Stomach (tissue), 19 donors: ENCODE measurements at places on chromosomes 12 and 14. TPM values are rescaled to one million over a fixed set of nuclear protein-coding genes. Genes with fewer than 3 reads are reported as not detected.

- DNase-seq = no peak
Observed at GRCh38 chr12:113891167-113891692, 74.9 kb downstream of the RBM19 start.

GRCh38 chr14:52640137-52640536 is 55.2 kb downstream of the ERO1A start:
- DNase-seq = no peak

- DNase-seq = peak; percentile 58
Observed at GRCh38 chr14:75232597-75232996, 46.0 kb upstream of the FOS start.

DNA sequence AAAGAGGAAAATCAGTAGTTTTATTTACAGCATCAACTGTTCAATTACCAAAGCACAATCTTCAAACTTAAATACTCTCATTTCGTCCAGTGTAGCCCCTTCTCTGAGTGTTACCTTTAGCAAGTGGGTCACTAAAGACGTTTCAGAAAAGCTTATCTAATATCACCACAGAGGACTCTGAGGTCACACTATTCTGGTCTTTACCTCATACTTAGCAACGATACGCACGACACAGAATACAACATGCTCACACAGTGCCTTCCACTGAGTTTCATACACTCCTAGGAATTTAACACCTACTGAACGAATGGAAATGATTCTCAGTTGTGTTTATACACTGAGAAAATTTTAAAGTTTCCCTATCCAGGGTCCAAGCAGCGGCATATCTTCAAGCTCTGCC is 2.0 kb downstream of the SYT10 start:
- DNase-seq = peak; percentile 5

Gene ITGA5
- total RNA-seq = 88.8 TPM

DNA sequence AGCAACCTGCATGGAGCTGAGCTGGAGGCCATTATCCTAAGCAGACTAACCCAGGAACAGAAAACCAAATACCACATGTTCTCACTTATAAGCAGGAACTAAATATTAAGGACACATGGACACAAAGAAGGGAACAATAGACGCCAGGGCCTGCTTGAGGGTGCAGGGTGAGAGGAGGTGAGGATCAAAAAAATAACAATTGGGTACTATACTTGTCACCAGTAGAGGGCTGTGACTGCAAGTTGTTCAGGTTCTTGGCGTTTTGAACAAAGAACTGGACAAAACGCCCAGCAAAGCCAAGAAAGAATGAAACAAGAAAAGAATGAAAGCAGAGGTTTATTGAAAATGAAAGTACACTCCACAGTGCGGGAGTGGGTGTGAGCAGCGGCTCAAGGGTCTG is 208.5 kb upstream of the NEDD1 start:
- no peak for DNase-seq

- DNase-seq = no peak
Observed at GRCh38 chr12:21330682-21331253, 3.9 kb downstream of the SLCO1A2 start.

DNA sequence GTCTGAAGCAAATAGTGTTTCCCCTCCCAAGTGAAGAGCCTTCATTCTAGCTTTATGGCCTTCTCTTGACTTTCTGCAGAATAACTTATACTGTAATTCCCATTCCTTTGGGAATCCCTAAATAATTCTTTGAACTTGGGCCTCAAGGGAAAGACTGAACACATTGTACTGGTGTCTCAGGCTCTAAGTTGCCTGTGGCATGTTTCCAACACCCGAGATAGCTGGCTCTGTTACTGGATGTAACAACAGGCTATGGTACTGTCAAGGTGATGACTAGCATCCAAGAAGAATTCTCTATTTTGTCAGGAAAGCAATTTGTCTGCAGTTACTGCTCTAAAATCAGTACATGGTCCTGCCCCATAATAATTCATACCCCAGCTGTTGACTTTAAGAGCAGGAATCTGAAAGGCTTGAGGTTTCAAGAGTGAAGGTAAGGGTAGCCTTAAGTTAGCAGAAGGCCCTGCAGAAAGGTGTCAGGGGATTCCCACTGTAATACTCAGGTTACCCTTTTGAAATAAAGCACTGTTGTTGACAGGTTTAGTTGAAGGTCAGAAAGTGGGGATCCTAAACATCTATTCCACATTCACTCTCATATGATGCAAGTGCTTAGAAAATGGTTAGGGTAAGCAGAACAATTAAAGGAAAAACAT is 5.2 kb downstream of the GPX2 start:
- DNase-seq = no peak

- no peak for DNase-seq
Observed at GRCh38 chr12:63028951-63029350, 94.0 kb upstream of the PPM1H start.

GRCh38 chr12:88026196-88026595 is 3.0 kb downstream of the C12orf50 start:
- no peak for DNase-seq

Gene FOXN4
- not detected for total RNA-seq

DNA sequence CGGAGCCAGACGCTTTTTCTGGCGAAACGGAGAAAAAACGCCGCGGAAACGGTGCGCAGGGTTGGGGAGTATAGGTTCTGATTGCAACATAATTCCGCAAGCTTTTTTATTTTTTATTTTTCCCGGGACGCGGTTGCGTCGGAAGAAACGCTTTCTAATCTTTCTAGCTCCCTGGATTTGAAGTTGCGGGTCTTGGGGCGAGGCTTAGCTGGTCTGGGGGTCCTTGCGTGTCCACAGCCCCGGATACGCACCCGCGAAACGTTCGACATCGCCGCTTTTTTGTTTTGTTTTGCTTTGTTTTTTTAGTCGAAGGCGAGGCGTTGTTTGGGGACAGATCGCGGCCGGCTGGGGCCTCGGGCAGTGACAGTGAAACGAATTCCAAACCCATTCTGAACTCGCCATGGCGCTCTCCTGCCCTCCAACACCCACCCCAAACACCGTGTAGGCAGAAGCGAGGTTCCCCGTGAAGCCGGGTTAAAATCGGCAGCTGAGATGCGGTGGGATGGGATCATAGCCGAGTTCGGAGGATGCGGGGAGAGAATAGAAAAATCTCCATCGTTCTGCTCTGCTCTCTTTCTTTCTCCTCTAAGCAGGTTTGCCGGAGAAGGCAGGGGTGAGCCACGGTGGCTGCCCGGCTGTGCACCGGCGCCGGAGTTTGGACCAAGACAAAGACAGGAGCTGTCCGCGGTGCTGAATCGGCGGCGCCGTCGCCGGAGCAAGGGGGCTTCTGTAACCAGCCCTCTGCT is 8.1 kb upstream of the LHX5 start:
- no peak for DNase-seq

GRCh38 chr14:105074601-105075053 is 9.4 kb upstream of the GPR132 start:
- DNase-seq = peak; percentile 39

DNA sequence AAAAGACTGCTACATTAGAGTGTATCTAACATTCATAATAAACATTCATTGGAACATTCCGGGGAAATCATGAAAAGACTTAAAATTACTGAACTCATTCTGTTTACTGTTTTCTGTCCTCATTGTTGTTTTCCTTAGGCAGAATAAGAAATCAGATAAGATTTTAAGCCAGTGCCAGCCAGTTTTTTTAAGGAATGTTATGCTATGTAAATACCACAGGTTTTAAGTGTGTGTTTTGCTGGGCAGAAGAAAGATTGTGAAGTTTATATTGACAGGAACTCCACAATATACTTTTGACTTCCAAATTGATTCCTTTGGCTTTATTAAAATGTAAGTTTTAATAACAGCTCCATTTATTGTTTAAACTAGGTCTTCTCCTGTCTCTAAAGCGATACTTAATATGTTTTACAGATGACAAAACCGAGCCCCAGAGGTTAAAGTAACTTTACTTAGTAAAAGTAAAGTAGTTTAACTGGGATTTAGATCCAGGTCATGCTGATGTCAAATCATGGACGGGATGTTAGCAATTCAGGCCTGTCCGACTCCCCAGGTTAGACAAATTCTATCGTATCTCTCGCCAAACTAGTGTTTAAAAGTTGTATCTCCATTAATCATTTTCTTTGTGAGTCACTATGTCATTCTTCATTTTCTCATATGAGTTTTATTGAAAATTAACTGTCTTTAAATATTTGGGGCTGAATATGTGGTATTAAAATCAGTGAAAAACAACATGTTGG is 1.7 kb downstream of the LARP4 start:
- no peak for DNase-seq

DNA sequence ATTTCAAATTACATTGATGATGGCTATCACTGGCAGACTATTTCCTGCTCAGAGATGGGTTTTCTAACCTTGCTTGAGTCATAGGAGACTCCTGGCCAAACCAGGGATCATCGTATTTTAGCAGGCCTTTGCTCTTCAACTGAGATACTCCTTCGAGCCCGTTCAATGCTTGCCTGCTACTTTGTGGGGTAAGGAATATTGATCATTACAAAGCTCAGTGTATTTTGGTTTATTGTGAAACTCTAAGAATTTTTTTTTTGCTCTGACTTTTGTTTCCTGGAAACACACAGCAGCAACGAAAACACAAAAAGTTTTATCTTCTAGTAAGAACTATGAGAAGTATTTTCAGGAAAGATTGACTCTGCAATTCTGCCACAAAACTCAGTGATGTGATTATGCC is 4.1 kb downstream of the GPRC5D start:
- DNase-seq = no peak

- DNase-seq = no peak
Observed at GRCh38 chr14:77892890-77893484, 93.1 kb downstream of the ADCK1 start.

DNA sequence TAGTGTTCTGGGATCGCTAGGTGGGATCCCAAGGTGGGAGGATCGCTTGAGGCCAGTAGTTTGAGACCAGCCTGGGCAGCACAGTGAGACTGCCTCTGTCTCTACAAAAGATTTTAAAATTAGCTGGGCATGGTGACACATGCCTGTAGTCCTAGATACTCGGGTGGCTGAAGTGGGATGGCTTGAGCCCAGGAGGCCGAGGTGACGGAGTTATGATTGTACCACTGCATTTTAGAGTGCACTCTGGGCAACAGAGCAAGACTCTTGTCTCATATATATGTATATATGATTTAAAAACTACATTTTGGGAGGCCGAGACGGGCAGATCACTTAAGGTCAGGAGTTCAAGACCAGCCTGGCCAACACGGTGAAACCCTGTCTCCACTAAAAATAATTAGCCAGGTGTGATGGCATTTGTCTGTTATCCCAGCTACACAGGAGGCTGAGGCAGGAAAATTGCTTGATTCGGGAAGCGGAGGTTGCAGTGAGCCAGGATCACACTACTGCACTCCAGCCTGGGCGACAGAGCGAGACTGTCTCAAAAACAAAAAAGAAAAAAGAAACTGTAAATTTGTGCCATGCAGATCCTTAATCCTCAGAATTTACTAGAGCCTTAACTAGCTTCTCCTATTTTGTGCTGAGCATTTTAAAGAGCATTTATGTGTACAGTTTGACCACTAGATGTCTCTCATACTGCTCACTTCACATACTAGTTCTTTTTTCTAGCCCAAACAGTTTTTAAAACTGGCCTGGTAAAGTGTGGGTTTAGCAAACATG is 114.8 kb downstream of the MON2 start:
- no peak for DNase-seq

Gene PPP2R5E
- 32.9 TPM for total RNA-seq

- peak; percentile 29 for DNase-seq
Observed at GRCh38 chr12:47207829-47208248, 128.1 kb upstream of the AMIGO2 start.

Gene NYNRIN
- total RNA-seq = 8.1 TPM

- peak; percentile 78 for DNase-seq
Observed at GRCh38 chr14:96098309-96098998, 59.3 kb downstream of the C14orf132 start.

GRCh38 chr12:91052026-91052425 is 5.8 kb downstream of the KERA start:
- no peak for DNase-seq

GRCh38 chr12:68673788-68674187 is 13.0 kb upstream of the NUP107 start:
- no peak for DNase-seq

Gene ZFP36L1
- total RNA-seq = 655 TPM

DNA sequence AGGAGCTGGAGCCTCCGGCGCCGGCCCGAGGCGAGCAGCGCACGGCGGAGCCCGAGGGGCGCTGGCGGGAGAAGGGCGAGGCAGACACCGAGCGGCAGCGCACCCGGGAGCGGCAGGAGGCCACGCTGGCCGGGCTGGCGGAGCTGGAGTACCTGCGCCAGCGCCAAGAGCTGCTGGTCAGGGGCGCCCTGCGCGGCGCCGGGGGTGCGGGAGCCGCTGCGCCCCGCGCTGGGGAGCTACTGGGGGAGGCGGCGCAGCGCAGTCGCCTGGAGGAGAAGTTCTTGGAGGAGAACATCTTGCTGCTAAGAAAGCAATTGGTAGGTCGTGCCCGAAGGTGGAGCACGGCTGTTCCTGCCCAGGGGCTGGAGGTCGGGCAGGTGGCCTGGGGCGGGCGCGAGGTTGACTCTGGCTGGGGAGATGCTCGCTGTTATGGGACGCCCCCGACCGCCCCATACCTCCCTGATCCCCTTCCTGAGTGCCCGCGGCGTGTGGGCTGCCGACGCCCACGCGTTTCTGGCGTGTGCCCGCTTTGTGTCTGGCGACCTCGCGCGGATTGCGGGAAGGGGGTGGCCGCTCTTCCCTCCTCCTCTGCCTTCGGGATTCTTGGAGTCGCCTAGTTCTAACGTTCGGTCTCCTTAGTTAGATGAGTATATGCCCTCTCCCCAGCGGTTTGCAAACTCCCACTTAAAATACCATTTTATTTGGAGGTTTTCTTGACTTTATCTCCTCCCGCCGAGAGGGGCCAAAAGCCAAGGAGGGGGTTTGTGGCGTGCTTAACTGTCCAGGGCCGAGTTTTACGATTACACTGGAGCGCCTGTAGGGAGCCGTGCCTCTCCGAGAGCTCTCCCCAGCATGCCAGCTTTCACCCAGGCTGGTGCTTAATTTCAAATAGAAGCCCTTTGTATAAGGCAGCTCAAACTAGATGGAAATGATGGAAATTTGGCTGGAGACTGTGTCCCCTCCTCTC is 752 bp downstream of the DACT1 start:
- peak; percentile 72 for DNase-seq

Gene RILPL1
- total RNA-seq = 13.9 TPM

GRCh38 chr14:29627137-29627536 is 300.5 kb downstream of the PRKD1 start:
- no peak for DNase-seq

DNA sequence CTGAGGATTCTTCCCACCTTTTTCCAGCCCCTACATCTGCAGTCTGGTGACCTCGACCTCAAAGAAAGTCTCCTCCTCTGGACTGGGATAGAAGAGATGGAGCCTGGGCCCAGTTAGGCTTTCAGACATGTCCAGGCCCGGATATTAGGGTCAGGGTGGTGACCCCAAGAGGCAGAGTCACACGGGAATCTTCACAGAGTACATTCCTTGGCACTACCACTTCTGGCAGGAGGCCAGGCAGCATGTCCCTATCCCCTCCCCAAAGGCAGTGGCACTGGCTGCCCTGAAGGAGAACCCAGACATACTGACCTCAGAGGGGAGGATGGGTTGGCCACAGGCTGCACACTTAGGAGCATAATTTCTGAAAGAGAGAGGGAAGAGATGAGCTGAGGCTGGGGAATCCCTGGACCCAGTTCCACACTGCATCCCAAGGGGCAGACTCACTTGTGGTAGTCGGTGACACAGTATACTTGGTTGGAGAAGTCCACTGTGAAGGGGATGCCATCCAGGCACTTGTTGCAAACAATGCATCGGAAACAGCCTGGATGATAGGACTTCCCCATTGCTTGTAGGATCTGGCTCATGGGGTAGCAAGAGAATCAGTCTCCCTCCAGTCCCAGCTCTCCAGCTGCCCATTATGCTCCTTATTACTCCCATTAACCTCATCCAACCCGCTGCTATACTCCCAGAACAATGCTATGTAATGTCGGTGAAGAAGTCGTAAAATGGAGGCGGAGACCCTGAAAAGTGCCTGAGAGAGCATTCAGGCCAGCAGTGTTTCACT is 7.6 kb downstream of the AJUBA start:
- DNase-seq = no peak
